ENCODE measurements at places on chromosomes 12 and 14.

DNA sequence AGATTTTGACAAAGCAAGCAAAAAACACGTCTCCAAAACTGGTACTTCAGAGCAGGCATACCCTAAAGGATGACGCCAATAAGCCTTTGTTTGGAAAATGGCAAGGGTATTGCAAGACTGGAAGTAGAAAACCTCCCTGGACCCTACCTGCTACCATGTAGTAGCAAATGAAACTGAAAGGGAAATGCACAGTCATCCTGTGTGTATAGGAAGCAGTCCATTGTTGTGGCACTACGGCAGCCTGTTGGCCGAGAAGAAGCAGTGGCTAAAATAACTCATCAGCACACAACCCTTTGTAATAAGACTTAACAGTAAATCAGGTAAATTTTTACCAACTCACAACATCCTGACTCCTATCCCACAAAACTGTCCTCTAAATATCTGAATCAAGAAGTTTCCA is 386.4 kb downstream of the RGS6 start:
- DNase-seq, result no peak

DNA sequence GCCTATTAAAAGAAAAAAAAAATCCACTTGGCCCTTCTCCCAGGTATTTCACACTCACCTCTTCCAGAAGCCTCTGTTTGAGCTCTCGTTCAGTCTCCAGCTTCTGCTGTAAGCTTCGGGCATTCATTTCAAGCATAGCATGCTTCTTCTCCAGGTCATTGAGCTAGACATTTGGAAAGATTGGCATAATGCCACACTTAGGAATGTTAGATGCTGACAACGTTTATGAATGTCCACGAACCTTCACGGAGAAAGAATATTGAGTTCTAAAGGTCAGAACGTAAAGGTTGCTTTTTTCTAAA is 60.5 kb downstream of the PRKAB1 start:
- no peak for DNase-seq

DNA sequence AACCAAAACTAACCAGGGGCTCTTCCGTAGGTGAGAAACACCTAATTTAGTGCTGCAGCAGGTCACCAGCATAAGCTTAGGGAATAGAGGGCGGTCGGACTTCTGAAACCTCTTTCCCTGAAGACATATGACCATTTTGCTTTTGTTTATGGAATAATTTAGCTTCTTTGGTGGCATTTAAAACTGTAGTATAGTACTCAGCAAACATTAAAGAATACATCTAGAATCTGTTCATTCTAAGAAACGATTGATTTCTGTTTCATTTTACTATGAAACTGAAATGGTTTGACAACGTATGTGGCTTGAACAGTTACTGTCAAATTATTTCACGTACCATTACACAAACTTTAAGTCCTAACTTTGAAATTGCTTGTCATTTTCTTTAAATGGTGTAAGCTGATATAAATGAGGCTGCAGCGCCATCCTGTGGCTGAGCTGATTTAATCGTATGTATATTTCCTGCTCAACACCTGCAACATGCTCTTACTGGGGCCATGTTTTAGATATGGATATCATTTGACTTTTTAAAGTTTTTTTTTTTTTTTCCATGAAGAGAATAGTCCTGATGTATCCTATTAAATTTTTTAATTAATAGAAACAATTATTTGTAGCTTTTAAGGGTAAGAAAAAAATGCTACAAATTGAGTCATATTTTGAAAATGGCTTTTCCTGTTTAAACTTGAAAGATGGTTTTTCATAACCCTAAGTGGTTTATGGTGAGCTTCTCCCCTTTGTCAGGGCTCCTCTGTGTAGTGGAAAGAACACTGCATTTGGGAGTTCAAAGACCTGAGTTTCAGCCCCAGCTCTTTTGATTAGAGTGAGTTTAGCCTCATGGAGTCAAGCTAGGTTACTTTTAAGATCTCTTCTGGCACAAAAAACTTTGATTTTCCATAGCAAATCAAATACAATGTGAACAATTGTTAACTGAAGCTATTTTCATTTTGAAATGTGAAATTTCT is 27.4 kb downstream of the CFAP54 start:
- DNase-seq, result peak; percentile 79

DNA sequence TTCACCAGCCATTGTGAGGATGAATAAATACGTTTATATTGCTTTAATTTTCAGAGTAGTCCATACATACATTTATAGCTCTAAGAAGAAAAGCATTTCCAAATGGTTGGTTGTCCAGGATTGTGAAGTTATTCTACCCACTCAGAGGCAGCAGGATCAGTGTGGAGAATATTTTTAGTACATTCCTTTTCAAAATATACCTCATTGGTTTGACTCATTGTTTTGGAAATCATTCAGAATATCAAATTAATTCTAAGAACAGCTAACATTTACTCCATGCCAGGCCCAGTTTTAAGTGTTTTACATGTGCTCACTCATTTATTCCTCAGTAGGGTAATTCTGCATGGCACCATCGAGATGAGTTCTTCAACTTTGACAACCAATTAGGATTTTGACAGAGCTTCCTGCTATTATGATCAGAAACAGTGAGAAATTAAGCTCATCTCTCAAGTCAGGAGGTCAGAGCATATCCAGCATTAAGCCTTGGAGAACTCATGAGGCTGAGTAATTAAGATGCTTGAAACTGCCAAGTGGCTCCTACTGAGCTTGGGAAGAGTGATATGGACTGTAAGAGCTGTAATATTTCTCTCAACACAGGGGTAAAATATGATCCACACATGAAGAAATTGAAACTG is 153.3 kb upstream of the CLEC14A start:
- DNase-seq, result no peak

DNA sequence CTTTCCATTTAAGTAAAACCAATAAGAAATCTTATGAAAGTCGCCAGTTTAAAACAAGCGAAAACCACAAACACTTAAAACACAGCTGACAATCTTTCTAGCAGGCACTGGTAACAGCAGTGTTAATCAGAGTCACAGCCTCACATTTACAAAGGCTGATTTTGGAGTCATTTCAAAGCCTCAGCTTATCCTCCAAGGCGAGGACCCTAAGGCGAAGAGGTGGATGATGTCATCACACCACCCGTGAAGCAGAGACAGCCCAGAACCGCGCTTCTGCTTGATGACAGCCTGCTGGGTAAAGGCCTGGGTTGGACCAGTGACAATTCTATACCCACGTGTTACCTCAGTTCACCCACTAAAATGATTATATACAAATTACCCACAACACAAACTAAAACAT is 10.1 kb downstream of the GOLGA3 start:
- no peak for DNase-seq

DNA sequence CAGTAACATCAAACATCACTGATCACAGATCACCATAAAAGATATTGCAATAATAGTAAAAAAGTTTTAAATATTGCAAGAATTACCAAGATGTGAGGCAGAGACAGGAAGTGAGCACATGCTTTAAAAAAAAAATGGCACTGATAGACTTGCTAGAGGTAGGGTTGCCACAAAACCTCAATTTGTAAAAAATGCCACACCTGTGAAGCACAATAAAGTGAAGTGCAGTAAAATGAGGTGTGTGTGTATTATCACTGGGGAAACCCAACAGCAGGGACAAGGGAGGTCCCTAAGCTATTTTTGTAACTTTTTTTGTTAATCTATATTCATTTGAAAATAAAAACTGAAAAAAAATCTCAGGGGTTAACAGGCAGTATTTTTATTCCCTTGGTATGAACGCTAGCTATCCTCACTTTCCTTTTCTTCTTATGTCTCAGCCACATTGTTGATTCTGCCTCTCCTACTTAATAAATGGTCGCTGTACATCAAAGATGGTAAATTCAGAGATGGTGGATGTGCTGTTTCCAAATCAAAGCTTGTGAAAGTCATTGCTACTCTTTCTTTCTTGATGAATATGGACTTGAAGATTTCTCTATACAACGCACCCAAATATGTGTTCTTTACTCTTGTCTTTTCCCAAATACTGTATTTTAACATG is 14.0 kb upstream of the KLRD1 start:
- DNase-seq, result no peak

GRCh38 chr14:106808458-106808857 is 1282.1 kb downstream of the TMEM121 start:
- no peak for DNase-seq

- peak; percentile 58 for DNase-seq
Measured at GRCh38 chr14:21090194-21090939, 8.1 kb downstream of the ZNF219 start.

- DNase-seq, result no peak
Measured at GRCh38 chr14:32203928-32204357, 874 bp upstream of the RNU6-8 start.
